ENCODE measurements at places on chromosomes 4 and X. TPM values are rescaled to one million over a fixed set of nuclear protein-coding genes. Genes with fewer than 3 reads are reported as not detected.

CFAP47 gene
- total RNA-seq: 2.2 TPM

FAM184B gene
- not detected for total RNA-seq

DNA sequence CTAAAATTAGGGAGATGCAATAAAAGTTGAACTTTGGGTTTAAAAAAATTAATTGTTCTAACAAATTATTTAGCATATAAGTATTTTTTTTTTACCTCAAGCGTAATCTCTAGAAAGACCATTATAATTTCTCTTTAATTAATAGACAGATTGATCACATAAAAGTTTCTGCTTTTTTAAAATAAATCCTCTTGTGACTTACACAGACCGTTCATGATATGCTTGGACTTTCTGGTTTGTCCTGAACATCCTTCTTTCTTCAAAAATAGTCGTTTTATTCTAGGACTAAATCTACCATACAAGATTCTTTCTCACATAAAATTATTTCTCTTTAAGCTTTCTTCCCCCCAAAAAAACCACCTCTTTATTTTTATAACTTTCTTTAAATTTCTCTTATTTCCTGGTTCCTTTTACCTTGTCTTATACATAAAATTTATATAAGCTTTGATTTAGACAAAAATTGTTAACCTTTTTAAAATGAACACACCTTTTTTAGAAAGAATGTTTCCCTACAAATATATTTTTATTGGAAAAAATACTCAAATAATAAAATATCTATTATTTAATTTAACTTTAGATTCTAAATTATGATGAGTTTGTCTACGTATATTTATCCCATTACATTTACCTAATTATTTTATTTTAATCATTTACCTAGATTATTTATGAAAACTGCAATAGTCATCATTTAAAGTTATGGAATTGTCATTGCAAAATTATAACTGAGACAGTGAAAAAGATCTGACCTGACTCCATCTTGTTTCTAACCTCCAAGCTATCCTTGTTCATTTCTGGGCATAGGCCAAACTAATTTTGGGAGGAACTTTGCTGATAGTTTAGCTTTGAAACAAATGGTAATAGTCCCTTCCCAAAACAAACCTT lies 37.6 kb downstream of the PGRMC2 start:
- no peak for DNase-seq
- H3K36me3 ChIP-seq: no peaks in the 10 kb centered on the region
- no peaks in the 10 kb centered on the region for H3K27me3 ChIP-seq
- H3K4me3 ChIP-seq: no peak overlapping the region

DNA sequence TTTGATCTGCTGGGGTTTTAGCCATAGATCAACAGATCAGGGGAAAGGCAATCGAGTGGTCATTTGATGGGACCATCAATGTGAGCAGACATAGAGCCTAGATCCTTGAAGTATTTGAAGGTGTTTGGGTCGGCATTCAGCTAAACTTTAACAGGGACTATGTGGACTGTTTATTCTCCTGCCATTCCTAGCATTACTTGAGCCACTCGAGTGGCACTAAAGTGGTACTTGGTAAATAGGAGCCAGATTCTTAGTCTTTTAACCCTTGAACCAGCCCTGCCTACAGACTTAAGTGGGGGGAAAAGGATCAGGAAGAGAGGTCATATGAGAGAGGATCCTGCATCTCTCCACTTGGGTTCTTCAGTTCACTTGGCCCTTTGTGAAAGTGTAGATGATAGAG lies 3.8 kb downstream of the MSN start:
- no peaks in the 10 kb centered on the region for H3K27me3 ChIP-seq
- H3K4me3 ChIP-seq: no peak overlapping the region
- H3K4me1 ChIP-seq: peaks cover 7% of the 10 kb centered on the region
- no peaks in the 10 kb centered on the region for H3K36me3 ChIP-seq
- DNase-seq: no peak
- H3K27ac ChIP-seq: peak overlapping the region; percentile 91

CYLC1 gene
- total RNA-seq: not detected

DNA sequence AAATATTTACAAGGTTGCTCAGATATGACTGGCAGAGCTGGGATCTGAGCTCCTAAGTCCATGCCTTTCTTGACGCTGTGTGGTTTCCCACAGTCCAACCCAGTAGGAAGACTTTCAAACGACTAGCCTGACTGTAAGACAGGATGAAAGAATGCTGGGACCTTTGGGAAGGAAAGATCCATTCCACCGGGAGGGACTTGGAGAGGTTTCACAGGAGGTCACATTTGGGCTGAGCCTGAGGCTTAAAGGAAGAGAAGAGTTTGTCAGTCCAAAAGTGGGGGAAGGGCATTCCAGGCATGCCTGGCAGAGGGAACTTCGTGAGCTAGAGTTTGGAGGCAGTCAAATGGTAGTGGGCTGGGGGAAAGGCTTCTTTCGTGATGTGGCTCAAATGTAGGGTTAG lies 1.5 kb downstream of the STARD8 start:
- H3K4me1 ChIP-seq: peaks cover 7% of the 10 kb centered on the region
- no peak overlapping the region for H3K4me3 ChIP-seq
- DNase-seq: no peak
- H3K27ac ChIP-seq: no peak overlapping the region
- peaks cover 19% of the 10 kb centered on the region for H3K27me3 ChIP-seq

USP27X gene
- not detected for total RNA-seq

GRCh38 chr4:120053911-120054310 lies 12.7 kb downstream of the MAD2L1 start:
- no peak overlapping the region for H3K4me3 ChIP-seq
- peaks cover 25% of the 10 kb centered on the region for H3K4me1 ChIP-seq
- no peaks in the 10 kb centered on the region for H3K27me3 ChIP-seq

DNA sequence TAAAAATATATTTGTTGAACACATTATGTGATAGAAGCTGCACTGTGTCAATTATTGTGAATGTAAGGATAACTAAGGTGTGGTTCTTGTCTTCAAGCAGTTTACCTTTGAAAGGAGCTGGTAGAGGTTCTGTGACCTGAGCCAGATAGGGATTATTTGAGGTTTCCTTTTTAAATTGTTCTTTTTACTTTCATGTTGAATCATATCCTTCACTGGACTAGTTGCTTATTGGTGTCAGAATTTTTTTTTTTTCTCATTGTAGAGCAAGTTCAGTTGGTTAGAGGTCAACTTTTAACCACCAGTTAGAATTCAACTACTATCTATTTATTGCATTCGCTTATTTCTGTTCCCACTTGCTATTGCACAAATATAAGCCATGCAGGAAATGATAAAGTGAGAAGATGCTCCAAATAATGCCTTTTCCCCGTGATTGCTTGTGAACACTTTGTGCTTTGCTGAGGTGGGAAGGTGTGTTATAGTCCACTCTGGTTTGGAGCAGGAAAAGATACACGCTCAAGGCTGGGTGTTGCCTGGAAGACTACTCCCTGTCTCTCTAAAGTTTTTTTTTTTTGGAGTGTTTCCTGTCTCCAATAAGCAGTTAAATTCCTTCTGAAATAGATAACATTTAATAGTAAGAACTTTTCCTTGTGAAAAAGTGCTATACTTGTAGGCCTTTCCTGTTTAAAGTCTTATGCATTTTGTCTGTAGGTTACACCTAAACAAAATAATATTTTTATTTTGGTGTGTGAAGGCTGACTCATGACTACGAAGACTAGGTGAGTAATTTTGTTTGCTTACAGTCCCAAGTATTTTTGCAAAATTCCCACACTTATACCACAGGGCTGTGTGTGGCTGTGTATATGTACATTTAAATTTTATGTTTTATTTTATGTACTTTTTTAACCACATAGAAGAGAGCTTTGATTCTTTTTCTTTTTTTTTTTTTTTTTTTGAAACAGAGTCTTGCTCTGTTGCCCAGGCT lies 83.8 kb upstream of the LCORL start:
- H3K4me3 ChIP-seq: no peak overlapping the region
- no peaks in the 10 kb centered on the region for H3K36me3 ChIP-seq
- H3K4me1 ChIP-seq: no peaks in the 10 kb centered on the region
- H3K27ac ChIP-seq: no peak overlapping the region

GRCh38 chr4:85715991-85716737 lies 241.2 kb downstream of the ARHGAP24 start:
- H3K27me3 ChIP-seq: no peaks in the 10 kb centered on the region
- H3K4me1 ChIP-seq: no peaks in the 10 kb centered on the region
- H3K36me3 ChIP-seq: no peaks in the 10 kb centered on the region
- DNase-seq: no peak
- H3K27ac ChIP-seq: no peak overlapping the region
- no peak overlapping the region for H3K4me3 ChIP-seq
